ENCODE measurements at places on chromosomes 3 and 15. TPM values are rescaled to one million over a fixed set of nuclear protein-coding genes. Genes with fewer than 3 reads are reported as not detected.

GRCh38 chr15:71129669-71130068 lies 14.4 kb downstream of the THSD4 start:
- no peak overlapping the region for H3K4me3 ChIP-seq
- H3K27me3 ChIP-seq, result no peaks in the 10 kb centered on the region
- DNase-seq, result no peak
- H3K36me3 ChIP-seq, result no peaks in the 10 kb centered on the region
- no peaks in the 10 kb centered on the region for H3K4me1 ChIP-seq

- no peaks in the 10 kb centered on the region for H3K4me1 ChIP-seq
- H3K27ac ChIP-seq, result no peak overlapping the region
- H3K36me3 ChIP-seq, result no peaks in the 10 kb centered on the region
- H3K27me3 ChIP-seq, result no peaks in the 10 kb centered on the region
Observed at GRCh38 chr3:88005066-88005465, 53.7 kb downstream of the CGGBP1 start.

DNA sequence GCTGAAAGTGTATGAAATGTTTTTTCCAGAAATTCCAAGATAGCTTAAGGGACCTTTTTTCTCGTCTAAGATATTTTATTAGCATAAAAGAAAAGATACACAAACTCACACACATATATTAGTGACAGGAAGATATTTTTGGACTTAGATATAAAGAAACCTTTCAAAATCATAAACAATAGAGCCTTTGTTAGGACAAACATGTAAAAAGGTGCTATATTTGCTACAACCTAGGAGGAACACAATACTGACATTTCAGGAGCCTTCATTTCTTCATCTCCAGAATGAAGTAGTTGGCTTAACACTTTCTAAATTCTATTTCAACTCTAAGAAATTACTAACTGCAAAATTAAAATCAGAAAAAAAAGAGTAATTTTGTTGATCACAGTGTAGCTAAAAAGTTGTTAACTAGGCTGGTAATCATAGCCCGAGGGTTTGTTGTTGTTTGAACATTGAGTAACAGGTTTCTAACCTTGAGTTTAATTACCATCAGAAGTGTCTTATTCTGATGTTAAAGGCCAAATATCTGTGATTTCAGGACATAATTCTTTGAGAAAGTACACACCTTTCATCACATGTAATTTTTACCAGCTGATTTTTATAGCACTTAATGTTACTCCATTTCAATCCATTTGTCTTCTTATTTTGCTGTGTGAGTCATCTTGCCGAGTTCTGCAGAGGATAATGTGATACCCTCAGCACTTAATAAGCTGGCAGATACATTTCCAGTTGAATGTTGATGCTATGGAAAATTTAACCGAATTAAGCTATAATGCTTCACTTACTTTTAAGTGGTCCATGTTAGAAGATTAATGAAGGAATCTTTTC lies 97.3 kb downstream of the MBNL1 start:
- no peak for DNase-seq
- H3K36me3 ChIP-seq, result peaks cover 20% of the 10 kb centered on the region
- H3K27me3 ChIP-seq, result no peaks in the 10 kb centered on the region
- no peak overlapping the region for H3K4me3 ChIP-seq
- peaks cover 4% of the 10 kb centered on the region for H3K4me1 ChIP-seq
- no peak overlapping the region for H3K27ac ChIP-seq

DNA sequence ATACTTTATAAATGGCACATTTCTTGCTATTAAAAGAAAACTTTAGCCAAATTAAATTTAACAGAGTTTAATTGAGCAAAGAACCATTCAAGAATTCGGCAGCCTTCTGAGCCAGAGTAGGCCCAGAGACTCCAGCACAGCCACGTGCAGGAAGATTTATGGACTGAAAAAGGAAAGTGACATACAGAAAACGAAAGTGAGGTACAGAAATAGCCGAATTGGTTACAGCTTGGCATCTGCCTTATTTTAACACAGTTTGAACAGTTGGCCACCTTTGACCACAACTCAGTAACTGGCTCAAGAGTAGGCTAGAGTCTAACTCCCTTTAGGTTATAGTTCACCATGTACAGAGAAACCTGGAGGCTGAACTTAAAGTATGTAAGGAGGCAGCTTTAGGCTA lies 17.6 kb downstream of the CFAP44 start:
- no peak overlapping the region for H3K27ac ChIP-seq
- no peaks in the 10 kb centered on the region for H3K4me1 ChIP-seq
- no peak overlapping the region for H3K4me3 ChIP-seq
- H3K36me3 ChIP-seq, result no peaks in the 10 kb centered on the region
- H3K27me3 ChIP-seq, result no peaks in the 10 kb centered on the region

DNA sequence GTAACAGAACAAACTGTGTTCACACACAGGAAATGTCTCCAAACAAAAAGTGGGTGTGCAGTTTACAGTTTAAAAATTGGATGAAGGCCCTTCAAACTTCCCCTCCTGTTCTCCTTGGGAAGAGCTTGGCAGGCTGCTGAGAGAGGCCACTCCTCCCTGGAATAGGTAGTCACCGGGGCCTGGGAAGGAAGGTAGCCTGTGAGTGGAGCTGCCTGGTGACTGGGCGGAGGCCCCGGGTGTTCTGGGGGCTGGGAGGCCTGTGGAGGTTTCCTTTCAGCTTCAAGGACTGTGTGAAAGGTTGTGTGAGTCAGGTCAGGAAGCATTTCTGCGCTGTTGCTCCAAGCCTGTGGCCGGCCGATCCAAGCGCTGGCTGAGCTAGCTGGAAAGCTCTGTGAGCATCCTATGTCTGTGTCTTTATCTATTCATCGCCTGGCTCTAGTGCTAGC lies 14.1 kb downstream of the SLCO3A1 start:
- no peak overlapping the region for H3K4me3 ChIP-seq
- H3K27ac ChIP-seq, result no peak overlapping the region
- DNase-seq, result no peak
- no peaks in the 10 kb centered on the region for H3K36me3 ChIP-seq

GRCh38 chr3:133196527-133196926 lies 158.3 kb downstream of the TMEM108 start:
- H3K4me1 ChIP-seq, result no peaks in the 10 kb centered on the region
- DNase-seq, result no peak
- H3K27me3 ChIP-seq, result no peaks in the 10 kb centered on the region

The PPP1R14D gene
- not detected for total RNA-seq

The CFAP91 gene
- total RNA-seq, result 0.14 TPM

The RASGRP1 gene
- total RNA-seq, result 124 TPM

The THRB gene
- total RNA-seq, result 0.29 TPM

The GOLGA8J gene
- total RNA-seq, result not detected

The CYP1A2 gene
- total RNA-seq, result not detected

The ZMYND10 gene
- 1.2 TPM for total RNA-seq

Data from T-cell (primary cell).